Nephron progenitor cell (in vitro differentiated cells): ENCODE measurements at places on chromosomes 3 and 15.
A peak's percentile ranks its signal among the peaks of the same experiment; 100 is the strongest.

DNA sequence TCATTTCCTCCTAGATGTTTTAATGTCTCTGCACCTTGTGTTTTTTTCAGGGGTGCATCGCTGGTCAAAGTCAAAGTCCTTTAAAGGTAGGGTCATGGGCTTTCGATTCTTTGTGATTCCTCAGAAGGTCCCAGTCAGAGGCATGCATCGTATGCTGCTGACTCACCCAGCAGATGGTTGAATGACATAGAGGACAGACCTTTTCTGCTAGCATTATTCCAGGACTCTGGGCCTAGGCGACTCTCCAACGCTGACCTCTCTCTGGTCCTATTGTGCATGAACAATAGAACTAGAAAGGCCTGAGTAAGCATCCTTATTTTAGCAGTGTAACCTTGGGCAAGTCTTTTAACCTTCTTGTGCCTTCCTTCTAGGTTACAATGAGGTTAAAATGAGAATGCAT lies 75.9 kb downstream of the DGKG start:
- no peaks in the 10 kb centered on the region for H3K27me3 ChIP-seq
- DNase-seq = no peak
- H3K36me3 ChIP-seq = no peaks in the 10 kb centered on the region
- H3K27ac ChIP-seq = no peak overlapping the region

- no peak overlapping the region for H3K27ac ChIP-seq
- no peaks in the 10 kb centered on the region for H3K36me3 ChIP-seq
- no peak overlapping the region for H3K4me3 ChIP-seq
- peaks cover 38% of the 10 kb centered on the region for H3K4me1 ChIP-seq
- H3K27me3 ChIP-seq = peaks cover 12% of the 10 kb centered on the region
Measured at GRCh38 chr15:66563126-66563525, 2.7 kb downstream of the LCTL start.

DNA sequence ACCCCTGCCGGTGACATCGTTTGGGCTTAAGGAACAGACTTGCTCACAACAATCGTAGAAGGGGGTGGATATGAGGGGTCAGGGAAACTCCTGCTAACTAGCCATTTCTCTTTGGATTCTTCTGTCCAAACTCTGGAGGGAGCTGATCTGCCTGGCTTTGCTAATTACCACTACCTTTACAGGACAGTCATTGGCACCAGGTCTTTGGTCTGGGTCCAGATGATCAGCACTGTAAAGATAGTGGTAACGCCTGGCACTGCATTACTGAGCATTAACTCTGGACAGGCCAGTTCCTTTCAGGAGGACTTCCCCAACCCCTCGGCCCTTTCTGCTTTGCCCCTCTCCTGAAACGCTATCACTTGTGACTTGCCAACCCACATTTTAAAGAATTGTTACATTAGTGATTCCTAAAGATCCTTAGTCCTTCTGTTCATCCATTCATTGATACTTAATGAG lies 788 bp downstream of the UQCC5 start:
- peak overlapping the region; percentile 100 for H3K27ac ChIP-seq
- H3K4me1 ChIP-seq = peaks cover 57% of the 10 kb centered on the region
- H3K4me3 ChIP-seq = peak overlapping the region; percentile 99
- H3K27me3 ChIP-seq = no peaks in the 10 kb centered on the region
- H3K36me3 ChIP-seq = peaks cover 29% of the 10 kb centered on the region

GRCh38 chr3:185363662-185364203 lies 797 bp downstream of the MAP3K13 start:
- H3K4me1 ChIP-seq = peaks cover 23% of the 10 kb centered on the region
- DNase-seq = no peak
- H3K27me3 ChIP-seq = peaks cover 64% of the 10 kb centered on the region
- peak overlapping the region; percentile 94 for H3K4me3 ChIP-seq
- H3K27ac ChIP-seq = no peak overlapping the region
- H3K36me3 ChIP-seq = no peaks in the 10 kb centered on the region

DNA sequence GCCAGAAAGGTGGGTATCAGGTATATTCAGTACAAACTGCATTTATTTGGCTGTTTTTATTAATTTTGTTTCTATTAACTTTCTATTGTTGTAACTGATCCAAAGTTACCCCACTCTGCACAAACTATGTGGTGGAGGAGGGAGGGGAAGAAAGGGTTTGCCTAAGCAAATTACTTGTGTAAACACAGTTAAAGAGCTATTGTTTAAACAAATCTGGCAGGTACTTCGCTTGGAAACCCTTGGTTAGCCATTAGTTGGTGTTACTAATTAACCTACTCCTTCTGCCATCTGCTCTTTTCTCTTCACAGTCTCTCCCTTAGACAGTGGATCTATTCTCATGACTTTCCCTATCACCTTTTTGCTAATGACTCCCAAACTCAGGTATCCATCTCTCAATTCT lies 328.4 kb upstream of the NECTIN3 start:
- DNase-seq = no peak
- H3K27me3 ChIP-seq = no peaks in the 10 kb centered on the region
- no peak overlapping the region for H3K4me3 ChIP-seq
- H3K36me3 ChIP-seq = peaks cover 7% of the 10 kb centered on the region
- no peak overlapping the region for H3K27ac ChIP-seq
- H3K4me1 ChIP-seq = peaks cover 11% of the 10 kb centered on the region

DNA sequence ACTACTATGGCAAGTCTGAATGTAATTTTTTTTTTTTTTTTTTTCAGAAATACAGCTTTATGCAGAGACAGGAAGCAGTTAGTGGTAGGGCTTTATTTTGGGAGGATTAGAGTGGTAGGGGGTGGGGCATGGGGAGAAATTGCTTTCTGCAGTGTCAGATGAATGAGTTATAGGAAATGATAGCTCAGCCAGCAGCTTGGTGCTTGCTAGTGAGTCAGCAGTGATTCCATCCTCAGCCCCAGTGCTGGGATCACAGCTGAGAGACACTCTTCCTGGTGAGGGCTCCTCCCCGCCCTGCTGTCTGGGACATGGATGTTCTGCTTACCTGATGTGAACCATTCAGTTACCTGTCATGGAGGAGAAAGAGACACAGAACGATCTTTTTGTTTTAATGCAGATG lies 39.6 kb downstream of the SEMA6D start:
- no peak overlapping the region for H3K27ac ChIP-seq
- H3K36me3 ChIP-seq = peaks cover 69% of the 10 kb centered on the region

DNA sequence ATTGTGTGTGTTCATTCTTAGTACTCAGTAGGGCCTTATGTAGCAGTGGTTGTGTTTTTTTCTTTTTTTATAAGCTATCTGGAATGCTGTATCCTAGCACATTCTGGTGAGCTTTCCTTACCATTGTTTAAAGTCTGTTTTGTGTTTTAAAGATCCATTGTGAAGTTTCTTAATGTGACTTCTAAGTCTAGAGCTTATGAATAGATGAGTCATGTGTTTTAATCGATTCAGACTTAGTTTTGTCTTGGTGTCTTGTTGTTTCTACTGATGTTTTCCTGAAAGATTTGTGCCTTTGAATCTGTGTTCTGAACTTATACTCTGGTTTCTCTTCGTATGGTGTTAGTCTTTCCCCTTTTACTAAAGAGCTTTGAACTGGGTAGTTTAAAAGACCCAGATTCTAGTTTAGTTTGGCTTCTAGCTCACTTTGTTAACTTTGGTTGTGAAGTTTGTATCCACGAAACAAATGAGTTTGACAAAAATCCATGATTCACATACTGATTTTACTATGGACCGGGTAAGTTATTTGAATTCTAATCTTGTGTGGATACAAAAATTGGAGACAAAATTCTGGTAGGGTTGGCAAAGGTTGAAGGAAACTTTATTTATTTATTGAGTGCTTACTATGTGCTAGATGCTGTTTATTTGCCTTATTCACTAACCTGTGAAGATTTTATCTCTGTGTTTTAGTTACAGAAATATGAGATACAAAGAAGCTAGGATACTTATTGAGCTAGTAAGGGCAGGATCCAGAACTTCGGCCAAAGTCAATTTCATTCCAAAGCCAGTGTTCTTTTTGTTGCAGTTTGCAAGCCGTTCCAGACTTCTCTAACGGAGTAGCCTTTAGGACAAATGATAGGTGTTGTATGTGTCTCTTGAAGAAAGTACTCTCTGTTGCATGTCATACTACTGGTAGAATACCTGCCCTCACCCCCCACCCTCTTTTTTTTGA lies 24.8 kb downstream of the AKAP13 start:
- peak overlapping the region; percentile 50 for H3K27ac ChIP-seq
- DNase-seq = no peak
- no peaks in the 10 kb centered on the region for H3K27me3 ChIP-seq
- H3K36me3 ChIP-seq = peaks cover 25% of the 10 kb centered on the region
- peaks cover 77% of the 10 kb centered on the region for H3K4me1 ChIP-seq
- H3K4me3 ChIP-seq = peak overlapping the region; percentile 6

DNA sequence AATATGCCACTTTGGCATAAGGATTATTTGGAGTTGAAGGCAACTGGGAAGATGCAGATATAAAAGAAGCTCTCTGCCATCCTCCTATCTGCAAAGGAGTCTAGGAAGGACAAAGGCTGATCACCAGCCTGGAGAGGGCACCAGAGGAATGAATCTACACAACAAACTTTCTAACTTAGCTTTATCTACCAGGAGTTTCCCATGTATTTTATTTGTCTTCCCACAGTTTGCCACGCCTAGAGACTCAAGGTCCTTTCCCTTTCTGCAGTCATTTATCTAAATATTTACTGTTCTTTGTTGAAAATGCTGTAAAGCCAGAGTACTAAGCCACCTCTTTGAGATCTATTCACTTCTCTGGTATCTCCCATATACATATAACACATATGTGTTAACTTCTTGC lies 32.2 kb downstream of the GPR176 start:
- DNase-seq = no peak
- peaks cover 14% of the 10 kb centered on the region for H3K4me1 ChIP-seq
- peaks cover 4% of the 10 kb centered on the region for H3K27me3 ChIP-seq
- H3K27ac ChIP-seq = no peak overlapping the region
- no peak overlapping the region for H3K4me3 ChIP-seq

DNA sequence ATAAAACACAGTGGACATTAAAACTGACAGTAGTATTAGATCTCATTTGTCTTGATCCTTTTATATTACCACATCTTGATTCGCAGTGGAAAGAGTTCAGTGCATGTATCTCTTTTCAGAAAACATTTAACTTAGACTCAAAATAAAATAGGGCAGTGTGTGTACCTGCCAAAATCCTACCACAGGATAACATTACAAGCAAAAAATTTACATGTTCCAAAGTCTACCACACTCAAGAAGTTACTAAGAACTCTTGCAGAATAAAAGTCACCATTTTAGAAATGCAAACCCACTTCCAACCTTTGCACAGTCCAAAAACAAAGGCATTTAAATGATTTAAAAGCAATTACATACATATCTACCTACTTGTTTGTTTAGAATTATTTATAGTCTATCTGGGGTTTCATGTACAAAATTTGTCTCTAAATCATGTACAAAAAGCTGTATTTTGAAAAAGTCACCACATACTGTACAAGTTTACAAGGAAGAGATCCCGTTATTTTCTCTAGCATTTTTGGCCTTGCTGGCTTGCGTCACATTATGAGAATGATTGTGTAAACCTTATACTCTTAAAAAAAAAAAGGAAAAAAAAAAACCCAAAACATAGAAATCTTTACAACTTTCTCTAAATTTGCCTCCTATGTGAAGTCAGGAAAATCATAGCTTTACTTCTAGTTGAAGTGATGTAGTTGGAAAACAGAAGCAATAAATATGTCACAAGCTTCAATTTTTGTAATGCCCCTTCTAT lies 153.8 kb downstream of the ADAM10 start:
- no peak for DNase-seq
- H3K36me3 ChIP-seq = peaks cover 56% of the 10 kb centered on the region
- peak overlapping the region; percentile 10 for H3K27ac ChIP-seq

DNA sequence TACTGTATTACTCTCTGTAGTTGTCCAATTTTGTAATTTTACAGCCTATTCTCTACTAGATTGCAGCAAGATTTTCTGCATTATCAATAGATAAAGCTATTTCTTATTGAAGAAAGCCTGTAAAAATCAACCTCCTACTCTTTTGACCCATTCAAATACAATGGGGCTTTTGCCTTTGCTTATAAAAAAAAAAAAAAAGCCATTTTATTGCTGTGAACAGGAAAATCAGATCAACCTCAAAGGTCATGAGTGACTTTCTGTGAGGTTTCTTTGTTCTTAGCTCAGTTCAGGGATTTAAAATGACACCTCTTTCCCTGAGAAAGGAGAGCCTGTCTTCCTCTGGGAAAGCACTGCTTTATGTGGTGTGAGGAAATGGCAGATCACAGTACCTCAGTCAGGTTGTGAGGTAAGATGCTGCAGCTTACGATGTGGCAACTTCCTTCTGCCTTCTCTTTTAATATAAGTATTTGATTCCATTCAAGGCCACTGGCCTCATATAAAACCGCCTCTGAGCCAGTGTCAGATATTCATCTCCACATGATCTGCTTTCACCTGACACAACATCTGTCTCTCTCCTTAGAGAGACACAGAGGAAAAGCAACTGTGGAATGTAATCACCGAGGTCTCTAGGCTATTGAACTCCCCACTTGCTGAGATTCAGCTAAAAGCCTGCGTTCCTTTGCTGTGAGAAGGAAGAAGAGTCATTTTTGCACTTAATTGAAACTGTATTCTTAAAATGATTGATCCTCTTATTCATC lies 161.5 kb upstream of the MB21D2 start:
- H3K27ac ChIP-seq = peak overlapping the region; percentile 9
- H3K36me3 ChIP-seq = no peaks in the 10 kb centered on the region
- H3K27me3 ChIP-seq = peaks cover 3% of the 10 kb centered on the region
- H3K4me1 ChIP-seq = peaks cover 13% of the 10 kb centered on the region
- H3K4me3 ChIP-seq = no peak overlapping the region

GRCh38 chr3:140249188-140249587 lies 314.2 kb downstream of the CLSTN2 start:
- H3K36me3 ChIP-seq = no peaks in the 10 kb centered on the region
- no peak for DNase-seq
- no peak overlapping the region for H3K4me3 ChIP-seq
- no peak overlapping the region for H3K27ac ChIP-seq
- H3K4me1 ChIP-seq = peaks cover 23% of the 10 kb centered on the region

- peaks cover 5% of the 10 kb centered on the region for H3K27me3 ChIP-seq
- no peaks in the 10 kb centered on the region for H3K36me3 ChIP-seq
- no peak for DNase-seq
- no peak overlapping the region for H3K4me3 ChIP-seq
Measured at GRCh38 chr3:57985176-57985983, 22.8 kb upstream of the FLNB start.

- peaks cover 10% of the 10 kb centered on the region for H3K27me3 ChIP-seq
- H3K4me1 ChIP-seq = no peaks in the 10 kb centered on the region
- no peak overlapping the region for H3K4me3 ChIP-seq
Measured at GRCh38 chr3:114362815-114363214, 69.0 kb downstream of the TIGIT start.

DNA sequence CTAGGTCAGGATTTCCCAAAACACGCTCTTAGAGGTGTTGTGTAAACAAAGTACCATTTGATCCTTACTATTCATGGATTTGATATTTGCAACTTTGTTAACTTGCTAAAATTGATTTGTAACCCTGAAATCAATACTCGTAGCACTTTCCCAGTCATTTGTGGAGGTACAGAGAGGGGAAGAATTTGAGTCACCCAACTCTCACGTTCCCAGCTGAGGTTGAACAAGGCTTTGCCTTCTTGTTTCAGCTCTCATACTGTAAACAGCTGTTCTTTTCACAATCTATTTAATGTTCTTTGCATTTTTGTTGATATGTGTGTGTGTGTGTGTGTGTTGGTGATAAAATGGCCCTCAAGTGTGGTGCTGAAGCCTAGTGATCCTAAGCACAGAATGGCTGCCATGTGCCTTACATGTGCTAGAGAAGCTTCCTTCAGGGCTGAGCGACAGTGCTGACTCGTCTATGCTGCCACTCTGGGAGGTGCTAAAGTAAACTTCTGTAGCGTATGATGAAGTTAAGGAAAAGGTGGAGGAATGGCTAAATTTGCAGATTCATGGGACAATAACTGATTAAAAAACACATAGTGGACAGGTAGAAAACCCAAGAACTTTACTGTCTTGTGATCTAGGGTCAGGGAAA lies 173.2 kb downstream of the APBA2 start:
- no peak overlapping the region for H3K27ac ChIP-seq
- H3K4me3 ChIP-seq = no peak overlapping the region
- peaks cover 34% of the 10 kb centered on the region for H3K36me3 ChIP-seq
- DNase-seq = no peak
